ENCODE measurements at places on chromosomes 4 and X. TPM values are rescaled to one million over a fixed set of nuclear protein-coding genes. Genes with fewer than 3 reads are reported as not detected.

Gene RNF150
- 43.3 TPM for total RNA-seq

Gene FANCB
- 7.4 TPM for total RNA-seq

Gene FAM53A
- 2.0 TPM for total RNA-seq

Gene FAM241A
- total RNA-seq, result 6.9 TPM

Gene MAGEB1
- not detected for total RNA-seq

Gene SHROOM3
- 11.8 TPM for total RNA-seq

Gene MAMLD1
- 3.7 TPM for total RNA-seq

Gene LRPAP1
- 11.3 TPM for total RNA-seq

Gene HSFX4
- not detected for total RNA-seq

Gene LRCH2
- 40.8 TPM for total RNA-seq

Gene SPANXN3
- total RNA-seq, result not detected

Gene TLR10
- 0.74 TPM for total RNA-seq

Data from temporal lobe (tissue), 4 donors.